Stimulated activated CD8-positive, alpha-beta memory T cell treated with anti-CD3 and anti-CD28 coated beads, Interleukin-12 subunit alpha, Interleukin-12 subunit beta, amount 100 ng/mL, for 4 hours (primary cell): ENCODE measurements at places on chromosomes 12 and 14.
A peak's percentile ranks its signal among the peaks of the same experiment; 100 is the strongest.

- no peak for DNase-seq
Observed at GRCh38 chr14:64614166-64614565, 64.4 kb downstream of the PPP1R36 start.

GRCh38 chr14:20905676-20906075, 14.5 kb downstream of the RNASE3 start:
- no peak for DNase-seq

DNA sequence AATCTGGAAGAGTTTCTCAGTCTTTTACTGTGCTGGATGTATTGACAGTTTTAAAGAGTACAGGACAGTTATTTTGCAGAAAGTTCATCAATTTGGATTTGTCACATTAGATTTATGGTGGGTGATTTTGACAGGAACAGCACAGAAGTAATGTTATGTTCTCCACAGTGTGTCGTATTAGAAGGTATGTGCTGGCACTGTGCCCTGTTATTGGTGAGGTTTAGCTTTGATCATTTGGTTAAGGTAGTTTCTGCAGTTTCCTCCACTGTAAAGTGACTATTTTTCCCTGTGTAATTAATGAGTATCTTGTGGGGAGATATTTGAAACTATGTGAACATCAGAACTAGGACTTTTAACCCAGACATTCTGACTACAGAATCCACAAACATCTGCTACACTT, 308.5 kb upstream of the TBX3 start:
- DNase-seq: no peak

DNA sequence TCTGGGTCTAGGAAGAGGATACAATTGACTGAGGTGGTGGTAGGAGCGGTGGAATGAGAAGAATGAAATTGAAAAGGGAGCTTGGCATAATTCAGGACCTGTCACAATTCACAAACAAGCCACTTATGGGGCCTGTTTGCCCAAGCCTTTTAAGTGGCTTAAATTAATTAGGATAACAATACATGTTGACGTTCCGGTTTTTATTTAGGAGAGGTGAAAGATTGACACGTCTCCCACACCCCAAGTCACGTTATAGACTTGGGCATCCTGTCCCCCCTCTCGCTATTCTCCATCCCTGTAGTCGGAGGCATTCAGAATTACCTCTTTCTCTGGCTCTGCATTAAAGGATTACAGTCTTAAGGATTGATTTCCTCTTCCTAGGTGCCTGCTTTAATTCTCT, 954 bp upstream of the CALCOCO1 start:
- DNase-seq: no peak

DNA sequence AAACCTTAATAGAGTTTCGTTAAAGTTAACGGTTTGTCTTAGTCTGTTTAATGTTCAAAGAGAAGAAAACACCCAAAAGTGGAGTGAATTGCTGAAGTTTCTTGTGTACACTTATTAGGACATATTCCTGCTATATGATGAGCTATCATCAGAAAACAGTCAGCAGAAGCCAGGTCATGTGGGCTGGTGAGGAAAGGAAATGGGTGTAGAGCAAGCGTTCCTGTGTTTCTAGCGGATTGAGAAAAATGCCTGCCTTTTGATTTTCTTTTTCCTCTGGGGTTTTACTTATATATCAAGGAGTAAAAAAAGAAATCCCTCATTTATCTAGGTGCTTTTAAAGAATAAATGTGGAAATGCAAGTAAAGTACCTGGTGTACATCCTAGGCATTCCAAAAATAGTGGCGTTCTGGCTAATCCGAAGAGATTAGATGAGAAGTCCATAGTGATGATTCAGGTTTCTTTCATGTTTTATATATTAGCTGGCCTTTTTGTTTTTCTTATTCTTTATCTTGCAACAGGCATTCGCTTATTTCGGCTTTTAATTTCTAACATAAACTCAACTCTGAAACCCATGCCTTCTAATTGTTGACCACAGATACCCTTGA, 50.7 kb downstream of the FLRT2 start:
- DNase-seq: no peak

- no peak for DNase-seq
Observed at GRCh38 chr14:58792416-58792815, 154.7 kb downstream of the DACT1 start.

- no peak for DNase-seq
Observed at GRCh38 chr12:14577344-14577743, 9.7 kb upstream of the PLBD1 start.

DNA sequence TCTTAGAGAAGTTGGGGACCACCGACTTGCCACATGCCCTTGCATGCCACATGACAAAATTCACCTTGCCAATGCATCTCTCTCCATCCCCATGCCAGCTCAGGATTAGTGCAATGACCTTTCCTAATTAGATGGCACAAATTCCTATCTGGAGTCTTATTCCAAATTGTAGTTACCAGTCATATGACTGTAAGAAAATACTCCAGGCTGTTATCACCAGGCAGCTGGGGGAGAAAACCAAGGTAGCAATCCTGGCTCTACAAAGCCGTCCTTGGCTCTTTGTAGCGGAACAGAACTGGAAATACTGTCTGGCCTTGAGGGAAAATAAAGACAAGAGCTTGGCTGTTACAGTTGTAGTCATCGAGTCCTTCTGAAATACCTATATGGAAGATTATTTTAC, 208.5 kb upstream of the DIO2 start:
- no peak for DNase-seq

GRCh38 chr12:95349291-95349690, 124.7 kb upstream of the METAP2 start:
- no peak for DNase-seq

DNA sequence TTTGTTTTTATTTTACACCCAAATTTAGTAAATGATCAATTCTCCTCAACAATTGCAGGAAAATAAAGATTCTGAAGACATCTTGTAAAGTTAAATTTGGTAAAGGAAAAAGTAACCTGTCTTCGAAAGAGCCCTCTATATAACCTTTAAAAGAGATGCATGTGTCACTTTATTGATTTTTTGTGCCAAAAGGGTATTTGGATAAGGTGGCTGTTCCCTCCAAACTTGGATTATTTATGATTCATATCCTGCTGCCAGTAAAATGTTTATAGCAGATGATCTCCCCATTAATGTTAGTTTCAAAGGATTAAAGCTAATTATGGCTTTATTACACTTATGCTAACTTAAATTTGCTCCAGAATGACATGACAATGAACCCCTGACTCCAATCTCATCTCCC, 98.8 kb downstream of the DUSP6 start:
- no peak for DNase-seq

DNA sequence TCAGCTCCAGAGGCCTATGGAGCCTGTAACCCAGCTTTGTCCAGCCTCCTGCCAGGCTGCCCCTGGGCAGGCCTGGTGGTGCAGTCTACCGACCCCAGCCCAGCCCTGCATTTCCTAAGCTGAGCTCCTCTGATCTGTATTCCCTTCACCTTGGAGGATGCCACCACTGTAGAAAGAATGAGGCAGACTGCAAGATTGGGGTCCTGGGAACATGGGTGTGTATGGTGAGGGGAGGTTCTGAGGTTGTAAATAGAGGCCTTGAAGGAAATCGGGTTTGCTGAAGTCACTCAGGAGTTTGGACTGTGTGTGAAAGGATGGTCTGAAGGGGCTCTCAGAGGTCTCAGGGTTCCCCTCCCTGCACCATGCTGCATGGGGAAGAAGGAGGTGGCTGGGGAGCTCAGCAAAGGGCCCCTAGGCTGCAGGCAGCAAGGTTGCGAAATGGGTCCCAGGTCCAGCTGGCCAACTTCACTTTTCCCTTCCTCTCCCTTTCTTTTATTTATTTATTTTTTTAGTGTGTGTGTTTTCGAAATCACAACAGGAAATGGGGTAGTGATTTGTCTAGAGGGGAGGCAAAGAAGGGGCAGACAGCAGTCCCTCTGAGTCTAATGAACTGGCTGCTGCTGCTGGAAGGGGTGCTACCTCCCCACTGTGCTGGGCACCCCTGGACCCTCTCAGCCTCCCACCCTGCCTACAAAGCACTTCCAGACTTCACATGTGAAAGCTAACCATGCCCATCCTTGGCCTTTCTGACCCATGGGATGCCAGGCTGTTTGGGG, 1.2 kb upstream of the LRP1-AS start:
- DNase-seq: no peak

DNA sequence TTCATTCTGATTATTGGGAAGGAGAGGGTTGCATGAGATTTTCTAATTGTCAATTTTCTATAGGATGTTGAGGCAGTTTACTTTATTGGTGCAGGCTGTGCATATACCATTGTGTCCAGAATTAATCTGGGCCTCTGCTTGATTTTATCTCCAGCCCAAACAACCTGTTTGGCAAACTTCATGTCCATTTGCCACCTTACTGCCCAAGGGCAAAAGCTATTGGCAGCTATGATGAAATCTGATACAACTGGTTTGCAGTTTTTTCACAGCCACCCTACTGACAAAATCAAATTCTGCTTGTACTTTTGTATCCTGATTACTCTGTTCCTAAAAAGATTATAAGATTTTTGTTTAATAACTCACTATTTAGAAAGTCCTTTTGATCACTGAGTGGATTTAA, 789.2 kb upstream of the FBXO33 start:
- DNase-seq: no peak

DNA sequence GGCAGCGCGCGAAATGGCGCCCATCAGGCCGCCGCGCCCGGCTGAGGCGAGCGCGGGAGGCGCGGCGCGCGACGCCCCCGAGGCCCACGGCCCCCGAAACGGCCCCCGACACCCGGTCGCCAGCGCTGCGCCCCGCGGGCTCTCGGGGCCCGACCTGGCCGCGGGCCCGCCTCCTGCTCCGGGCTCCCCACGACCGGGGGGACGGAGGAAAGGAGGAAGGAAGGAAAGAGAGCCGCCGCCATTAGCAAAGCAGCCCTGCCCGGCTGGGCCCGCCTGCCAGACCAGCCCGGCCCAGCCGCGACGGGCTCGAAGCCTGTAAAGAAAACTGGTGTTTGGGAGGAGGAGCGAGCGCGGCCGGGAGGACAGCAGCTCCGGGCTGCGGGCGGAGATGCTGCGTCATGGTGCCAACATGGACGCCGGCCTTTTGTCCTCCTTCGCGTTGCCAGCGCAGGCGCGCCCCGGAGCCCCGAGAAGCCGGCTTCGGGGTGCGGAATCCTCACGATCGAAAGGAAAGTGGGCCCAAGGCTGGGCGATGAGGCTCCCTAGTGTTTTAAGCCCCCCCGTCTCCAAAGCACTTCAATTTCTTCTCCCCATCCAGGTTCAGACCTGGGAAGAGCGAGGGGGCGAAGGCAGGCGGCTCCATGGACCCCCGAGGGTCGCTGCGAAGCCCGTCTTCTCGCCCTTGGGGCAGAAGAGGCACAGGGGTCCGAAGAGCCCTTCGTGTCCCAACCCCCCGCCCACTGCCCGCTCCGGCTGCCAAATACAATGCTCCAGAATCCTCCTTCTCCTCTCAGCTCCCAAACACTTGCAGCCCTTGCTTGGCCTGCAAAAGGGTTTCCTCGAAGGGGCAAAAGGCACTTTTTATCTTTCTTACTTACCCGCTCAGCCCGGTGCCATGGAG, 2.9 kb upstream of the SETD1B start:
- peak; percentile 61 for DNase-seq

GRCh38 chr12:62722971-62723680, 211.8 kb downstream of the PPM1H start:
- no peak for DNase-seq

DNA sequence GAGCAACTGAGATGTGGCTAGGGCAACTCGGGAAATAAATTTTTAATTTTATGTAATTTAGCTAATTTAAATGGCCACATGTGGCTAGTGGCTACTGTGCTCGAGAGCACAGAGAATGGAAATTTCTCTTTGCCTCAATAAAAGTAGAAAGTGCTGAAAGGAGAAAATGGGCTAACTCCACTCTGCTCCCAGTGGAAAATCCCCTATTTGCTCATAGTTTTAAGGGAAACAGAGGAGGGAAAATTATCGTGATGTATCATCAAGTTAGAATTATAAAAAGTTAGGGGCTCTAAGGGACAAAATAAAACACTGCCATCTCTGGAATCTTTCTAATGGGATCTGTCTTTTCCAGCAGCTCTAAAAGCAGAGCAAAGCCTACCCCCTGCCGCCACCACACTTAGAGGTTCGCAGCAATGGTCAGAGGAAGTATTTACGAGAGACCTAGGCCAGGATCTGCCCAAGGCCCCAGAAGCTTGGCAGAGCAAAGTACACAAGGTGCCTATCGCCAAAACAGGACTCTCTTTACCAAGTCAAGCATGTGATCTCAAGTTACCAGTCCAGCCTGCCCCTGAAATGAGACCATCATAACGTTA, 220.7 kb downstream of the PPM1H start:
- no peak for DNase-seq

DNA sequence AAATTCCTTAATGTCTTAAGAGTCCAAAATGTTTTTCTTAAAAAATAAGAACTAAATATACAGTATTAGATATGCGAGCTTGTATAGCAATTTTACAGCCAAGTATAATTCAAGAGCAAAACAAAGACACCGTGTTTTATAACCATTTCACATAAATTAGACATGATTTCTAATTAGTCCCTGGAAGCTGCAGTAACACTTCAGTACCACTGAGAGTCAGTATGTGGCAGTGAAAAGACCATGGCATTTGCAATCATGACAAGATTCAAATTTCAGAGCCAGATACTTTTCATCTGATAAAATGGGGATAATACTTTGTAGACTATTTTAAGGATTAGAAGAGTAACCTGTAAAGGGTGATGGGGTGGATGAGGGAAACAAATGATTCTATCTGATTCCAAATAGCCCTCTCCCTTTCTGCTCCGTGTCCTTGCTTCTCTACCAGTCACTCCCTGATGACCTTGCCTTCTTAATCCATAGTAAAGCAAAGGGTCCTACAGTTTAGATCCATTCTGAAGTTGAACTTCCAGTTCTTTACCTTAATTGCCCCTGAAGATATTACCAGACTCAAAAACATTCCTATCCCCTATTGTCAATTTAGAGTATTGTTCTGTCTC, 145.4 kb upstream of the ABCD2 start:
- DNase-seq: no peak

- DNase-seq: no peak
Observed at GRCh38 chr14:29462321-29462720, 465.3 kb downstream of the PRKD1 start.

- DNase-seq: peak; percentile 27
Observed at GRCh38 chr12:57611108-57611826, at the start of gene ARHGEF25. Gene ARHGEF25 (plus strand): TSS chr12:57611435. CDS start chr12:57611895, 460 bp downstream.

DNA sequence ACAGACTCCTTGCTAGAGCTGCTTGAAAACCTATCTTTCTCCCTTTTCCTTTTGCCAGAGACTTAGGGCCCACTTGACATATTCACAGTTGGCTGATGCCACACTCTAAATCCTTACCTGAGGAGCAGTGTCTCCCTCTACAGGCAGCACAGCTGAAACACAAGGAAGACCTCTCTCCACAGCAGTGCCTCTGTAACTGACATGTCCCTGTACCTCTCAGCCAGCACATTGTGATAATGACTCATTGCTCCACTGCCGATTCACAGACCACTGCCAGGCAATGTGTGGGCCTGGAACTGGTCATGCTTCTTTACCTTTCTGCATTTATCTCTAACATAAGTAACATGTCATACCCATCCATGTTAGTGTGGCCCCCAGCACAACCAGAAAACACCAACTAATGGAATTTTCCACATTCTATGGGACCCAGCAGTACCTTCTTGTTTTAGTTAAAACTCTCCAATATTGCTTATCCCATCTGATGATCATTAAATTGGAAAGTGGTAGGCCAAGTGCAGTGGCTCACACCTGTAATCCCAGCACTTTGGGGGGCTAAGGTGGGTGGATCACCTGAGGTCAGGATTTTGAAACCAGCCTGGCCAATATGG, 56.5 kb downstream of the GTF2A1 start:
- DNase-seq: no peak
